Forelimb muscle (tissue), 1 donor: ENCODE measurements at places on chromosomes 11 and 22.

- DNase-seq, result no peak
These were observed 11.8 kb upstream of the UVRAG start for GRCh38 chr11:75802913-75803820.

DNA sequence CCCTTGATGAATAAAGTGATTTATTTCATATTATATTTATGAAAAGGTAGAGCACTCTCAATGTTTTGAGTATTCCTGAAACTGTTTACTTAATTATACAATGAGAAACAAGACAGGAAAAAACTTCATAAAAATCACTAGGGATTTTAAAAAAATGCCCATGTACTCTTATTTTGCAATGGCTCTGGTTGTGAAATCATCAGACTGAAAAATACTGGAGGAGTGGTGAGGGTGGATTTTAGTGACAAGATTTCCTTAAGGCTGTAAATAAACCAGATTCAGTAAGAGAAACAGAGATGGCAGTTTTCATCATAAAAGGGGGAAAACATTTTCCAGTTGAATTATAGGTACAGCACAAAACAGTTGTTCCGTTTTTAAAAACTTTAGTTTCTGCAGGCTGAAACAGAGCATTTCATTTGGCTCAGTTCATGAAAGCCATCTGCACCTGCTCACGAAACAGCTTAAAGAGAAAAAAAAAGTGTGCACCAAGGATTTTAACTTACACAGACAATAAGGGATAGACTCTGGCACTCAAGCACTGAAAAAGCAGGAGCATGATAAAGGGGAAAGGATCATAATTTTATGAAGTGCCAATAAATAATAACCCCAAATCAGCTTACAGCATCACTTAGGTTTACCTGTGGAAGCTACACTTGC lies 100.7 kb downstream of the MAML2 start:
- no peak for DNase-seq

GRCh38 chr22:36787204-36787988 lies 11.5 kb upstream of the IFT27 start:
- DNase-seq, result no peak

DNA sequence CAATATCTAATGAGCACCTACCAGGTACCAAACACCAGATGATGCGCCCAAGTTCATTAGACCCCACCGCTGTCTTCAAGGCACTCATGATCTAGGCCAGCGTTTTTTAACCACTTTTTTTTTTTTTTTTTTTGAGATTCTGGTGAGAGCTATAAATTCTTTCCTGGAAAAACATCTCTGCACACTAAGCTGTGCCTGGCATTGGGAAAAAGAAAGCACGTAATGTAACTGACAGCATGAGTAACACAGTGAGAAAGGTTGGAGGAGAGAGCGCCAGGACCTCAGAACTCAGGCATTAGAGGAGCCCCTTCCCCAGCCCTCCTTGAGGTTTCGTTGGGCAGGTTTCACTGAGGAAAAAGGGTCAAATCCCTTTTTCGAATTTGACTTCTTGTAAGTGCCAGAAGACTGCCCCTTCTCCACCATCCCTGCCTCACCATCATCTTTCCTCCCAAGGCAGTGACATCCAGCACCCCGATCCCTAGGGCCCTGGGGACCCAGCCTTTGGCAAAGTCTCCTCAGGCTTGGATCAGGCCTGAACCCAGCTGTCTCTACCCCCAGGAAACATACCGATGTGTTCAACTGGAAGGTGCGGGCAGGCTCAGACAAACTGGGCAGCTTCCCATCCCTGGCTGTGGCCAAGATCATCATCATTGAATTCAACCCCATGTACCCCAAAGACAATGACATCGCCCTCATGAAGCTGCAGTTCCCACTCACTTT lies 26.1 kb upstream of the SMIM35 start:
- no peak for DNase-seq

GRCh38 chr22:22235558-22235957 lies 9.0 kb upstream of the VPREB1 start:
- no peak for DNase-seq

DNA sequence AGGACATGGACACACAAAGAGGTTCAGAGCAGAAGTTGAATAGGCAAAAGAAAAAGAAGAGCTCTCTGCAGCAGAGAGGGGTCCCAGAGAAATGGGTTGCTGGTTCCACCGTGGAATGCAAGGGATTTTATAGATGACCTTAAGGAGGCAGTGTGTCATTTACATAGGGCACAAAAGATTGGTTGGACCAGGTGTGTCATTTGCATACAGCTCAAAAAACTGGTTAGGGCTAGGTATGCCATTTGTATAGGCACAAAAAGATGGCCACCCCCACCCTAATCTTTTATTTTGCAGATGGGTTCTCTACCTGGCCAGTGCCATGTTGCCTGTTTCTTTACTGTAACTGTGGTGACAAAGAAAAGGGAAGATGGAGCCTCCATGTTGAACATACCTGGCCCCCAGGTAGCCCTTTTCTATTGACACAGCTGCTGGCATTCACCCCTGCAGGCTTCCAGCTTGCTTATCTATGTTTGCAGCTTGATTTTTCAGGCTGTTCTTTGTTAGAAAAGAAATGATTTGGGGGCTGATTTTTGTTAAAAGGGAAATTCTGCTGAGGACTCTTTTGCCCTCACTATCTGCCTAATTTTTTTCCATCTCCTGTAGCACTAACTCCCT lies 3.1 kb upstream of the CAVIN3 start:
- no peak for DNase-seq

- DNase-seq, result no peak
These were observed 28.0 kb downstream of the FADS2 start for GRCh38 chr11:61855939-61856680.

- no peak for DNase-seq
These were observed 192.5 kb downstream of the FAT3 start for GRCh38 chr11:92416971-92417725.

- no peak for DNase-seq
These were observed 242.2 kb upstream of the DDI1 start for GRCh38 chr11:103794262-103794661.
